ENCODE measurements at places on chromosomes 12 and 14.
A peak's percentile ranks its signal among the peaks of the same experiment; 100 is the strongest.

DNA sequence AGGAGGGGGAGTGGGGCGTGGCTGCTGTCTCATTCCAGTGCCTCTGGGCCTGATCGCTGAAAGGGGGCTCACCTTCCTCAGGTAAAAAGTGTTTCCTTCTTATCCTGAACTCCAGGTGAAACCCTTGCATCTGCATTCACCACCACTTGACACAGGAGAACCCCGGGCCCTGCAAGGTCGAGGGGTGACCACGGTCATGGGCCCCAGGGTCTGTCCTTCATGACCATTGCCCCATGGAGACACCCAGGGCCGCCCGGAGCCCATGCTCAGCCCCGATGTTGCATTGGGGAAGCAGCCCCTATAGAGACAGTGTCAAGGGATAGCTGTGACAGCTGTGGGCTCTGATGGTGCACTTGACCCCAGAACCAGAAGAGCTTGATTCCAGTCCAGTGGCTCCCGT lies 34.4 kb upstream of the DYNC1H1 start:
- no peak for DNase-seq

- DNase-seq: no peak
These were observed 1.4 kb upstream of the SOX5 start for GRCh38 chr12:23950775-23951451.

- DNase-seq: no peak
These were observed at the start of gene EVL for GRCh38 chr14:100065111-100065871. Gene EVL (plus strand): TSS chr14:100065422. CDS start chr14:100065501, 79 bp downstream.

- no peak for DNase-seq
These were observed 23.1 kb downstream of the SLC7A7 start for GRCh38 chr14:22792158-22792557.

DNA sequence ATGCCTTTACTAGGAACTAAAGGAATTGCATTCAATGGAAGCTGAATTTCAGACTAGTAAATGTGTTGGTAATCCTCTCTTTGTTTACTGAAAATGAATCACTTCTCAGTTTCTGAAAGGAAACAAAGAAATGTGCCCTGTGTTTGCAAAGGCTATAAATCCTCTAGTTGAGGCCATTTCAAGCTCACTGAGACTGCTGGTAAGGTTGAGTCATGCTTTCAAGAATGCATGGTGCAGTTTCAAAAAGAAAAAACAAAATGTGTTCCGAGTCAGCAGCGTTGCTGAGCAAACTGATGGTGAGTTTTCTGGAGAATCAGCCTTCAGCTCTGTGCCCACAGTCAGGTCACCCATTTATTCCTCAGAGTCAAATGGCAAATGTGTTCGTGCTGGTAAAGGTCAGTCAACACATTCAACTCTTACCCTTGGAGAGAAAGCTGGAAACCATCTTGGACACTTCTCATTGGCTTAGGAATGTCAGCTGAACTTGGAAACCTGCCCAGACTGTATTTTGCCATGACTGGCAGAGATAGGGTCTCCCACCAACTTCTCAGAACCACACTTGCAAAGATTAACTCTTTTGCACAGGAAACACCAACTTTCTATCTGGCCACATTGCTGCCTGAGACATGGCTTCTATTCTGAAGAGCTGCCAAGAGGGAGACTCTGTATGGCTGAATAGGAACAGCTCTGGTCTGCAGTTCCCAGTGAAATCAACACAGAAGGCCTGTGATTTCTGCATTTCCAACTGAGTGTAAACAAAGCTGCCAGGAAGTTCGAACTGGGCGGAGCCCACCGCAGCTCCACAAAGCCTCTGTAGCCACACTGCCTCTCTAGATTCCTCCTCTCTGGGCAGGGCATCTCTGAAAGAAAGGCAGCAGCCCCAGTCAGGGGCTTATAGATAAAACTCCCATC lies 484.4 kb downstream of the ATP23 start:
- DNase-seq: peak; percentile 71

DNA sequence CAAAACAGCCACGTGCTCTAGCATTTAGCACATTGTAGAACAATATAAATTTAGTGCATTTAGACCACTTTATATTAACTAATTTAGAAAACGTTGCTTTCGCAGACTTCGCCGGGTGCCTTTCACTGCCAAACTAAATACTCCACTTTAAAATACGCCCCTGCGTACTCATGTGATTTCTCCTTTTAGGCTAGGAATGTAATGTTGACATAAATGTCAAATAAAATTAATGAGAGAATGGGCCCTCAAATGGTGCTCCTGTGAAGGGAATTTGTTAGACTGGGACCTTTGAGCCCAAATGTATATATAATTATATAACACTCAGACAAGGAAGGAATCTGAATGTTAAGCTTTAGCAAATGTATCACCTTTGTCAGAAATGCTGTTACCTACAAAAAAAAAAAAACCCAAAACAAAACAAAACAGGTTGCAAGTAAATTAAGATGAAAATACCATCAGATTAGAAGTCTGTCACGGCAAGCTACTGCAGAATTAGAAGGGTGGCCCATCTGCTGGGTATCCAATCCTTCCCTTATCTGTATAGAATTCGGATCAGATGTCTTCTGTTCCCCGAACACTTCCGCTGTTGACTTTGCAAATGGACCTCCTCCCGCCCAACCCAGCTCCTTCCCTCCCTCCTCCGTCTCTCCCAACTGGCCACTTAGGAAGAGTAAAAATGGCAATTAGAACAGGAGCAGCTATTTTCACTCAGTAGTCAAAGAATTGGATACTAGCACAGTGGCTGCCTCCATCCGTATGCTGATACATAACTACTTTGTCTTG lies 159.3 kb upstream of the FOXN3 start:
- no peak for DNase-seq

DNA sequence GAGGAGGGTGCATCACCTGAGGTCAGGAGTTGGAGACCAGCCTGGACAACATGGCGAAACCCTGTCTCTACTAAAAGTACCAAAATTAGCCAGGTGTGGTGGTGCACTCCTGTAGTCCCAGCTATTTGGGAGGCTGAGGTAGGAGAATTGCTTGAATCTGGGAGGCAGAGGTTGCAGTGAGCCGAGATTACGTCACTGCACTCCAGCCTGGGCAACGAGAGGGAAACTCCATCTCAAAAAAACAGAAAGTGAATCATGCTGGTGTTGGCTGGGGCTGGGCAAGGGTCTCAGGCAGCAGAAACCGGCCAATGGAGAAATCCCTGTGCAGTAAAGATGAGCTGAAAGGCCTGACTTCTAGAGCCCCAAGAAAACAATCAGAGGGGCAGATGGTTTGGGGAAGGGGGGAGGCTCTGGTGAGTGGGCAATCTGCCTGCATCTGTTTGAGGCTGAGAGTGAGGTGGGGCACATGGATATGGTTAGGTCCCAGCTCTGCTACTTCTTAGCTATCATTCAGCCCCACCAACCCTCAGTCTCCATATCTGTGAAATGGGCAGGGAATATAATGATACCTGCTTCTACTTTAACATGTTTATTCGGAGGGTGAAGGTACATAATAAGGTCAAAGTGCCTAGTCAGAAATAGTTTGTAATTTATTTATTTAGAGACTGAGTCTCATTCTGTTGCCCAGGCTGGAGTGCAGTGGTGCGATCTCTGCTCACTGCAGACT lies 21.3 kb upstream of the COX6A1 start:
- DNase-seq: no peak

DNA sequence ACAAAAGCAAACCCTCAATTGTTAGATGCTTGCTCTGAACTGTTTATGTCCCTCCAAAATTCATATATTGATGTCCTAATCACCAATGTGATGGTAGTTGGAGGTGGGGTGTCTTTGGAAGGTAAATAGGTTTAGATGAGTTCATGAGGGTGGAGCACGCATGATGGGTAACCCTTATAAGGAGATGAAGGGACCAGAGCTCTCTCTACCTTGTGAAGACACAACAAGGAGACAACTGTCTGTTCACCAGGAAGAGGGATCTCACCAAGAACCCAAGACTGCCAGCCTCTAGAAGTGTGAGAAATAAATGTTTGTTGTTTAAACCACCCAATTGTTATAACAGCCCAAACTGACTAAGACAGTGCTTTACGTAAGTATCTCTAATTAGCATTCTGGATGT lies 27.0 kb downstream of the DHRS2 start:
- no peak for DNase-seq

GRCh38 chr12:86264451-86265328 lies 8.5 kb upstream of the MGAT4C start:
- no peak for DNase-seq

DNA sequence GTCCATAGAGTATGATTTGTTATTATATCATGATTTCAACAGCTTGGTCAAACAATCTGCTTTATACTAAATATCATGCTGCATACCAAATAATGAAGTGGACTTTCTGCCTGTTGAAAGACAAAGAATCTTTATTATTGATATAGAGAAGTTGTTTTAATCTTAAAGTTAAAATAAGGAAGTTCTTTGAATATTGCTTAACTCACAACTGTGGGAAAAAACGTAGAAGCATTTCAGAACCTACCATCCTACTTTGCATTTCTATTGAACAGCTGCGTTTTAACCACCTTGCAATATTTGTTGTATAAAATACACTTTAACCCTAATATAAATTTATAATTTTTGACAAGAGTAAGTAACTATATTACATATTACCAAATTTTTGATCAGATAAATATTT lies 22.9 kb upstream of the ARL1 start:
- DNase-seq: no peak

DNA sequence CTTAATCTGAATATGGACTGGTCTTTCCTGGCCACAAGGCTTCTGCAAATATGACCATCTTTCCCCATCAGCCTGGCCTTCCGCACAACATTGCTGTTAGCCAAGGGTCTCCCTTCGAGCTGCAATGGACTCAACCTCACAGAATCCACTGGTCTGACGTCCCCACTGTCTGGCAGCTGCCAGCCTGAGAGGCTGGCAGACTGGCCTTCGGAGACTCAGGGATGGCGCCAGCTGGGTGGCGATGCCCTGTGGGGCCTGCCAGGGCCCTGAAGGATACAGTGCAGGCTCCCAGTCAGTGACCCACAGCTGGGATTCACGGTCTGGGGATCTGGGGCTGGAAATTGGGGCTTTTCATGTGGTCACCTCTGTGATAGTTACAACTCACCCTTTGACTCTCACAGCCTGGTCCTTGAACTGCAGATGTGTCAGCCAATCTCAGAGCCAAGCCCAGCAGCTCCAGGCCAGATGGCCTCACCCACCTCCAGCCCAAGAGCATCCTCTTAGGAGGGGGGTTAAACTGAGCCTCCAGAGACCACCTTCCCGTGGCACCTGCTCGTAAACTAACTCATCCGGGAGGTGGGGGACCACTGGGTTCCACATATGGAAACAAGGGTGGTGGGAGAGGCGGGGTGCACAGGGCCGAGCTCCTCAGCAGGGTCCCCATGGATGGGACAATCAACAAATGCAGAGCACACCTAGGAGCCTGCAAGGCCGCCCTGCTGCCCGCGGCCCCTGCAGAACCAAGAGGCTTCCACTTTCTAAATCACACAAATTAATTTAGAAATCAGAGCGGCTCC lies 21.1 kb upstream of the C14orf180 start:
- DNase-seq: no peak

DNA sequence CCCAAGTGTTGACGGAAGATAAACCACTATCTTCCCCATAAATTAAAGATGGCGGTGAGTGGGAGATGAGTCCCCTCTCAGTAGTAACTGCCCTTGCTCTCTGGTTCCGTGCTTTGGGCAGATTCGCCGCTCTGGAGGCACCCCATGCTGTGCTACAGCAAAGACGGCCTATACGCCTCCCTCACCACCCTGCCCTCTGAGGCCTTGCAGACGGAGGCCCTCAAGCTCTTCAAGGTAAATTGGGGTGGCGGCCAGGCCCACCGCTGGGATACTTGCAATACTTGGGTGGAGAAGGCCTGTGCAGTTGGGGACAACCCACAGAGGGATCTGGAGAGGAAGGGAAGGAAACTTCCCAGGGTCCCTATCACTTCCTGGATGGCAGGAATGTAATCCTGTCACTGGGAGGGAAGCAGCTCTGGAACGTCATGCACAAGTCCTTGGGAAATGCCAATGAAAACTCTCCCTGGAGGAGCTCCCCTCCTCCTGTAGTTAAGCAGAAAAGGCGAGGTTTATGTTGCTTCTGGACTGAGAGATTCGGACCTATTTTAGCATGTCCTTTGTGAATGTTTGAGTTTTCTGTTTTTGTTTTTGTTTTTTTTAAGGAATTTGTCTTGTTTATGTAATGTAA lies 22.8 kb downstream of the PIGH start:
- no peak for DNase-seq

DNA sequence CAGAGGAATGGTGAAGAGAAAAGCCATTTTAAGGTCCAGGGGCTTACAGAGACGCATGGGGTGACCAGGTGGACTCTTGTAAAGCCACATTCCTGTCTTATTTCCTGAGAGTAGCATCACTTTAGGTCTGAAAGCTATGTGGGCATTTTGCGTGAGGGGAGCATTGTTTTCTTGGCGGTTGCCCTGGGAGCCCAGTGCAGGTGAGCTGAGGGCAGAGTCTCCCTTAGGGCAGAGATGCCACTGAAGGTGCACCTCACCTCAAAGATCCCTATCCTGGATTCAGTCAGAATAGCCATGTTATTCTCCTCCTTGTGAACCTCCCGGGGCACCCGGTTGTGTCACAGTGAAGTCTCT lies 12.4 kb downstream of the GLRX5 start:
- no peak for DNase-seq

DNA sequence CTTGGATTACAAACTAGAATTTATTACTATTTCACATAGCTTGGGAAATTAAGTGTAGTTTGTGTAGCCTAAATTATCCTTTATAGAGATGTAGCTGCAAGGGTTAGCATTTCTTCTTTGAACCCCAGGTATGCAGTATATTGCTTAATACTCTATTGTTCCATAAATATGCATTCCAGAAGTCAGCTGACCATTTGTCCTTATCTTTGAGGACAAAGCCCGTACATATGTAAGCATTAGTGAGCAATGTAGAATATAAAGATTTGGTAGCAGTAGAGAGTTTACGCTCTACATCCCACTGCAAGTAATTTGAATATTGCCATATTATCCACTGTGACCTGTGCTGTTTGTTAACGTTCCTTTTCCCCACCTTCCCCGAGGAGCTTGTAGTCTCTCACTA lies 26.9 kb downstream of the PPM1A start:
- DNase-seq: no peak

DNA sequence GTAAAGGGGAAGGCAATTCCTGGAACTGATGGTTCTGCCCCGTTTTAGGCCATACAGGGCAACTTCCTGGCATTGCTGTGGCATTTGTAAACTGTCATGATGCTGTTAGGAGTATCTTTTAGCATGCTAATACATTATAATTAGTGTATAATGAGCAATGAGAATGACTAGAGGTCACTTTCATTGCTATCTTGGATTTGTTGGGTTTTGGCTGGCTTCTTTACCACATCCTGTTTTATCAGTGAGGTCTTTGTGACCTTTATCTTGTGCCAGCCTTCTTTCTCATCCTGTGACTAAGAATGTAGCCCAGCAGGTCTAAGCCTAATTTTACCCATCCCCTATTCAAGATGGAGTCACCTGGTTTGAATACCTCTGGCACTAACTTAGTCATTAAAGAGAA lies 51.2 kb downstream of the TESPA1 start:
- no peak for DNase-seq

Measured in AG04449 (cell line).